ENCODE measurements at places on chromosomes 1 and 21.
A peak's percentile ranks its signal among the peaks of the same experiment; 100 is the strongest.

- no peak for DNase-seq
Observed at GRCh38 chr1:31639543-31639942, 5.1 kb downstream of the PEF1 start.

DNA sequence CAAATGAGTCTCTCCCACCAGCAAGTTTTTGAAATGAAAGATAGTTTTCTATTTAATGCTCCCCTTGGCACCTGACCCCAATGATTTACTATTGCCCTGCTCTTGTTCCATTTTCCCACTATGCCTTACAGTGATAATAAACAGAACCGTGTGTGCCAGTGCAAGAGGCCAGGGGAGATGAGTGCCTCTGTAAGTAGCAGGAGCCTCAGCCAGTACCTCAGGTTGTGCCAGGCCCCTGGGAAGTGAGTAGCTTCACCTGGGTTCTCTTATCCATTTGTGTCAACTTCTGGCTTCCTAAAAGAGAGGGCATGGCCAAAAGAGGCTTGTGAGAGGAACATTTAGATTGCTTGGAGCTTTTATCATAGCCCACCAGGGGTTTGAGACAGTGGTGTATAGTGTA lies 3.4 kb upstream of the ROR1 start:
- DNase-seq = no peak

DNA sequence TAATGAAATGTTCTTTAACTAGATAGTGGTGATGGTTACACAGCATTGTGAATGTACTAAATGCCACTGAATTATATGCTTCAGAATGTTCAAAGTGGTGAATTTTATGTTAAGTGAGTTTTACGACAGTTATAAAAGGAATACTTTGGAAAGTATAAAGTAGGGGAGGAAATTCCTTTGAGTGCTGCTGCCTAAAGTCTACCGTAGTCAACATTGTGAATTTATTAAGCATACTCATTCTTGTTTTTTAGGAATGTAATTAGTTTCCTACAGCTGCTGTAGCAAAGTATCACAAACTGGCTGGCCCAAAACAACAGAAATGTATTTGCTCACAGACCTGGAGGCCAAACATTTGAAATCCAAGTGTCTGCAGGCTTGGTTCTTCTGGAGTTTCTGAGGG lies 73.0 kb downstream of the SWT1 start:
- no peak for DNase-seq

- no peak for DNase-seq
Observed at GRCh38 chr1:248807067-248807737, 18.5 kb downstream of the SH3BP5L start.

- DNase-seq = peak; percentile 33
Observed at GRCh38 chr1:203342192-203342940, 8.6 kb downstream of the FMOD start.

- DNase-seq = no peak
Observed at GRCh38 chr1:9086045-9086444, 16.6 kb upstream of the SLC2A5 start.

- DNase-seq = no peak
Observed at GRCh38 chr1:183498342-183498991, 26.2 kb downstream of the SMG7 start.

GRCh38 chr1:110341872-110342331 lies 2.7 kb downstream of the RBM15 start:
- no peak for DNase-seq

DNA sequence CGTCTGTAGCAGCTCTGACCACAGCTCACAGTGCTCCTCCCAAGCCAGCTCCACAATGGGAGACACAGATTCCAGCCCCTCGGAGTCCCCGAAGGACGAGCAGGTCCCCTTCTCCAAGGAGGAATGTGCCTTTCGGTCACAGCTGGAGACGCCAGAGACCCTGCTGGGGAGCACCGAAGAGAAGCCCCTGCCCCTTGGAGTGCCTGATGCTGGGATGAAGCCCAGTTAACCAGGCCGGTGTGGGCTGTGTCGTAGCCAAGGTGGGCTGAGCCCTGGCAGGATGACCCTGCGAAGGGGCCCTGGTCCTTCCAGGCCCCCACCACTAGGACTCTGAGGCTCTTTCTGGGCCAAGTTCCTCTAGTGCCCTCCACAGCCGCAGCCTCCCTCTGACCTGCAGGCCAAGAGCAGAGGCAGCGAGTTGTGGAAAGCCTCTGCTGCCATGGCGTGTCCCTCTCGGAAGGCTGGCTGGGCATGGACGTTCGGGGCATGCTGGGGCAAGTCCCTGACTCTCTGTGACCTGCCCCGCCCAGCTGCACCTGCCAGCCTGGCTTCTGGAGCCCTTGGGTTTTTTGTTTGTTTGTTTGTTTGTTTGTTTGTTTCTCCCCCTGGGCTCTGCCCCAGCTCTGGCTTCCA lies 22.9 kb upstream of the VPS13D start:
- no peak for DNase-seq

All from prostate gland (tissue), 2 donors.